ENCODE measurements at places on chromosomes 13 and 19. TPM values are rescaled to one million over a fixed set of nuclear protein-coding genes. Genes with fewer than 3 reads are reported as not detected.

Gene OSCAR
- not detected for total RNA-seq

Gene DAPK3
- 58.5 TPM for total RNA-seq

Gene TEX26
- not detected for total RNA-seq

Gene SLC1A6
- total RNA-seq = 0.37 TPM

Gene FXYD1
- total RNA-seq = not detected

Gene RGL3
- total RNA-seq = 134 TPM

Gene PRODH2
- total RNA-seq = not detected

DNA sequence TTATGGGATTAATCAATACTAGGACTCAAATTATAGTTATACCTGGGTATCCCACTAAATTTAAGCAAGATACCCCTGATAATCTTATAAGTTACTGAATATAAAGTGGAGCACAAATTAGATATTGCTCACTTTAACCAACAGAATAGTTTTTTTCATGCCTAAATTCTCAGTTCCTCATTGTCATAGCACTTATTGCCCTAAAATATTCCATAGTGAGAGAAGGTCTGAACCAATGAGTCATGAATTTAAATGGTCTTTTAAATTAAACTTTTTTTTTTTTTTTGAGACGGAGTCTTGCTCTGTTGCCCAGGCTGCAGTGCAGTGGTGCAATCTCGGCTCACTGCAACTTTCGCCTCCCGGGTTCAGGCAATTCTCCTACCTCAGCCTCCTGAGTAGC is 42.4 kb downstream of the ZNF136 start:
- no peaks in the 10 kb centered on the region for H3K27me3 ChIP-seq
- no peak for DNase-seq
- H3K27ac ChIP-seq = no peak overlapping the region
- H3K36me3 ChIP-seq = peaks cover 14% of the 10 kb centered on the region

- no peak within 1 kb of the TSS for H3K27ac ChIP-seq
- H3K36me3 ChIP-seq = no peaks in the 10 kb centered on the region
- peaks cover 39% of the 10 kb centered on the region for H3K27me3 ChIP-seq
- no peak within 1 kb of the TSS for H3K4me3 ChIP-seq
Measured at GRCh38 chr13:113157929-113158747, at the start of gene PROZ. Gene PROZ, plus strand, starts transcription at chr13:113158648. Its CDS starts 13 bp downstream, at chr13:113158661.

DNA sequence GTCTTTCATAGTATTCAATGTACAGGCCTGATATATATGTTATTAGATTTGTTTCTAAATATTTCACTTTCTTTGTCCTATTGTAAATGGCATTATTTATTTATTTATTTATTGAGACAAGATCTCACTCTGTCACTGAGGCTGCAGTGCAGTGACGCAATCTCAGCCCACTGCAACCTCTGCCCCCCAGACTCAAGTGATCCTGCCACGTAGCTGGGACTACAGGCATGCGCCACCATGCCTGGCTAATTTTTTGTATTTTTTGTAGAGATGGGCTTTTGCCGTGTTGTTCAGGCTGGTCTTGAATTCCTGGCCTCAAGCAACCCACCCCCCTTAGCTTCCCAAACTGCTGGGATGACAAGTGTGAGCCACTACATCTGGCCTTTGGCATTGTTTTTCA is 5.4 kb upstream of the GAS6 start:
- no peaks in the 10 kb centered on the region for H3K36me3 ChIP-seq
- DNase-seq = no peak
- no peak overlapping the region for H3K27ac ChIP-seq
- H3K4me3 ChIP-seq = no peak overlapping the region
- peaks cover 10% of the 10 kb centered on the region for H3K4me1 ChIP-seq

DNA sequence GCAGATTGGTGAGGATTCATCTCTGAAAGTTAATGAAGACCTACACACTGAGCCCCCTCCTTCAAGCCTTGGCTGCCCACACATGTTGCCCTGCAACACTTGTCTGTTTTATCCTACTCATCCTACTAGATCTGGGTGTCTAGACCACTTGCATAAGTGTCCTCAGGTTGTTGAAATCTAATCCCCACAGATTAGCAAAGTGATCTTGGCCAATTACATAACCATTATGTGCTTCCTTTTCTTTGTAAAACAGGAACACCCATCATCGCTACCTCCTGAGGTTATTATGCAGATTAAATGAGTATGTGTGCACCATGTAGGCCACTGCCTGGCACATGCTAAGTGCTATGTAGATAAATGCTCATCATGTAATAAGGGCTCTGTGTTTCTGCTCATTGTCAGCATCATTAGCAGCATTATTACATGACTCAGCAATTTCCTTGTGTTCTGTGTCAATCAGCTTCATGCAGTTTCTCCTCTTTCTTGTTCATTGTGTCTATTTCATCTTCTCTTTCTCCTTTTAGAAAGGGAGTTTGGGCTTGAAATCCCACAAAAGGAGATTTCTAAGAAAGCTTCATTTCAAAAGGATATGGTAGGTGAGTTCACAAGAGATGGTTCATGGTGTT is 15.1 kb downstream of the ZNF175 start:
- DNase-seq = no peak
- H3K27me3 ChIP-seq = no peaks in the 10 kb centered on the region
- no peaks in the 10 kb centered on the region for H3K4me1 ChIP-seq

DNA sequence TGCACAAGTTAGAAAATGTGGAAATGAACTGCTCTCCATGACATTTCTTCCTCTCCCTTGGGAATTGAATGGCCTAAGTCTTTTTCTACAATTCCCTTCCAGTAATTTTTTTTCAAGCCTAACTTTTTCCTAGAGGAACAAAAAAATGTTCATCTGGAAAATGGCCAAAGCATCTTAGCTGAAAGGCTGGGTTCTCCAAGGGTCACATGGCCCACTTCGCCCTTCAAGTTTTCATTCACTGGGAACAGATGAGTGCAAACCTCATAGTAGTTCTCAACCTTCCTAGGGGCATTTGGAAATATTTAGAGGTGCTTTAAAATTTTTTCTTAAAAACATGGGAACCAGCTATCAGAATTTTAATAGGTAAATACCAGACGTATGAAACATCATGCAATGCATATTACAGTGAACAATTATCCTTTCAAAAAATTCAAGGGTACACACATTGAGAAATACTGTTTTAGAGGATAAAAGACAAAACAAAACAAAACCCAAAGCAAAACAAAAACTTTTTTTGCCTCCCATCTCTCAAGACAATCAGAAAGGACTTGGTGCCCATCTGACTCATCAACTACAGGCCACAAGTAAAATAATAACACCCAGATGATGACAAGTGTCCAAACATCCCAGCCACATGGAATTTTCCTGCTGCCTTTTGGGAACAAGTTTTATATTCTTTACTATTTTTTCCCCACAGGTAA is 208.8 kb downstream of the SLITRK6 start:
- H3K27ac ChIP-seq = no peak overlapping the region
- H3K4me3 ChIP-seq = no peak overlapping the region
- H3K27me3 ChIP-seq = no peaks in the 10 kb centered on the region
- no peaks in the 10 kb centered on the region for H3K4me1 ChIP-seq
- no peak for DNase-seq
- no peaks in the 10 kb centered on the region for H3K36me3 ChIP-seq

DNA sequence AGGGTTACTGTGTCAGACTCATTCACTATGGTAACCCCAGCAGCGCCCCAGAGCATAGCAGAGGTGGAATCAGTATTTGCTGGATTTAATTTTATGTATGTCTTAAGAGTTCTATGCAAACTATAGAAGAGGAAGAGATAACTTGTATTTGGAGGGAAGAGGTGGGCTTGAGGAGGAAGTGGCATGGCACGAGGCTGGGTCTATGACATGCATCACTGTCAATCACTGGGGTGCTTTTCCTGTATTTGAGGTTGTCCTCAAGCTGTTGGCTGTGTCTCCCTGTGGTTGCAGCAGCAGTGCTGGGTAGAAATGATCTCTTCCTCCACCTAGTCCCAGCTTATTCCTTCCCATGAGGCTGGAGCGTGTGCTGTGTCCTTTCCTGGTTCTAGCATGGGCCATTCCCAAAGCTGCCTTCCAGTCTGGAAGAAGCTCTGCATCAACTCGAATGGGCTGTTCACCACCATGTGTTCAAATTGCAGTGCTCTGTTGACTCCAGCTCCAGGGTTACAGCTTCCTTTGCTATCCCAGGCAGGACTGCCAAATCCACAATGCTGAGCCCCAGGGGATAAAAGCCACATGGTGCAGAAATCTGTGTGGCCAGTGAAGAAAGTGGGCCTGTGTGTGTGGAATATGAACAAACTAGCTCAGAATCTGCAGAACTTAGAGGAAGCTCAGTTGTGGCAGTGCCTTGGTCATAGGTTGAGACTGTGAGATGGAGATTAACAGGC is 73.1 kb upstream of the MTIF3 start:
- no peak overlapping the region for H3K27ac ChIP-seq
- no peaks in the 10 kb centered on the region for H3K36me3 ChIP-seq
- H3K27me3 ChIP-seq = peaks cover 11% of the 10 kb centered on the region
- H3K4me3 ChIP-seq = no peak overlapping the region

GRCh38 chr13:36436811-36437210 is 4.5 kb downstream of the CCNA1 start:
- H3K27ac ChIP-seq = no peak overlapping the region
- peaks cover 12% of the 10 kb centered on the region for H3K4me1 ChIP-seq
- H3K27me3 ChIP-seq = peaks cover 11% of the 10 kb centered on the region
- H3K36me3 ChIP-seq = no peaks in the 10 kb centered on the region
- DNase-seq = no peak

GRCh38 chr19:35816262-35816661 is 3.6 kb upstream of the PRODH2 start:
- H3K4me3 ChIP-seq = no peak overlapping the region
- DNase-seq = no peak
- H3K4me1 ChIP-seq = peaks cover 6% of the 10 kb centered on the region
- H3K27ac ChIP-seq = no peak overlapping the region
- no peaks in the 10 kb centered on the region for H3K27me3 ChIP-seq

DNA sequence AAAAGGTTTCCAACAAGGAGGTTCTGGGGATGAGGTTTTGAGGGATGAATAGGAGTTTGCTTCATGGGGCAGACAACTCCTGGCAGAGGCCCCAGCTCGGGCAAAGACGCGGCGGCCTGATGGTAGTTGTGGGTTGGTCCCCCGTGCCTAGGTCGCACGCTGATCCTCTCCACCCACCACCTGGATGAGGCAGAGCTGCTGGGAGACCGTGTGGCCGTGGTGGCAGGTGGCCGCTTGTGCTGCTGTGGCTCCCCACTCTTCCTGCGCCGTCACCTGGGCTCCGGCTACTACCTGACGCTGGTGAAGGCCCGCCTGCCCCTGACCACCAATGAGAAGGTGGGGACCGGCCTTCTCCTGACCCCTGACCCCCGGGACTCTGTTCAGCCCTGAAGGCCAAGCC is 11.9 kb downstream of the ABCA7 start:
- no peak overlapping the region for H3K4me3 ChIP-seq
- H3K4me1 ChIP-seq = no peaks in the 10 kb centered on the region
- H3K27ac ChIP-seq = no peak overlapping the region
- no peak for DNase-seq
- no peaks in the 10 kb centered on the region for H3K27me3 ChIP-seq

DNA sequence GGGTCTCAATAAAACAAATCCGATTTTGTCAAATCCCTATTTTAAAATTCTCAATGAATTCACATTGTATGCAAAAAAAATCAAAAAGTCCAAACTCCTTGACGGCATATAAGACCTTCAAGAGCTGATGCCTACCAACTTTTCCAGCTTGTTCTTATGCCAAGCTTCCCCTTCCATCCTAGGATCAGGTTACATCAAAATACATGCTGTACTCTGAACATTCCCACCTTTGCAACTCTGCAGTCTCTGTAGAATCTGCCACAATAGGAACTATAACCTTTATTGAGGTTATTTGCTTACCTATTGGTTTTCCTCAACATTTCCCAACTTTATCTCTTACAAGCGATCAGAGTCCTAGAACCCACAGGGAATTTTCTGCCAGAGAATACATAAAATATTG is 7.9 kb downstream of the KBTBD7 start:
- no peak overlapping the region for H3K27ac ChIP-seq
- no peaks in the 10 kb centered on the region for H3K4me1 ChIP-seq
- no peak overlapping the region for H3K4me3 ChIP-seq

- no peaks in the 10 kb centered on the region for H3K27me3 ChIP-seq
- peaks cover 98% of the 10 kb centered on the region for H3K36me3 ChIP-seq
- H3K4me1 ChIP-seq = peaks cover 29% of the 10 kb centered on the region
- peak; percentile 91 for DNase-seq
- H3K4me3 ChIP-seq = no peak overlapping the region
Measured at GRCh38 chr19:11125994-11126685, 29.4 kb downstream of the SPC24 start.

- no peaks in the 10 kb centered on the region for H3K27me3 ChIP-seq
- no peak overlapping the region for H3K27ac ChIP-seq
- no peak overlapping the region for H3K4me3 ChIP-seq
- no peaks in the 10 kb centered on the region for H3K36me3 ChIP-seq
Measured at GRCh38 chr13:80070024-80070703, 270.8 kb downstream of the SPRY2 start.

- H3K27ac ChIP-seq = no peak overlapping the region
- no peaks in the 10 kb centered on the region for H3K36me3 ChIP-seq
- H3K4me3 ChIP-seq = no peak overlapping the region
- no peaks in the 10 kb centered on the region for H3K27me3 ChIP-seq
- no peak for DNase-seq
- no peaks in the 10 kb centered on the region for H3K4me1 ChIP-seq
Measured at GRCh38 chr13:42547612-42548011, 26.3 kb upstream of the TNFSF11 start.

- no peaks in the 10 kb centered on the region for H3K27me3 ChIP-seq
- no peak overlapping the region for H3K4me3 ChIP-seq
- no peak overlapping the region for H3K27ac ChIP-seq
- H3K4me1 ChIP-seq = peaks cover 12% of the 10 kb centered on the region
- peaks cover 100% of the 10 kb centered on the region for H3K36me3 ChIP-seq
- no peak for DNase-seq
Measured at GRCh38 chr19:16207063-16207462, 9.4 kb downstream of the AP1M1 start.

GRCh38 chr13:96650301-96650886 is 343.9 kb downstream of the OXGR1 start:
- no peak overlapping the region for H3K27ac ChIP-seq
- H3K36me3 ChIP-seq = no peaks in the 10 kb centered on the region
- no peak for DNase-seq
- no peaks in the 10 kb centered on the region for H3K27me3 ChIP-seq
- H3K4me1 ChIP-seq = no peaks in the 10 kb centered on the region

DNA sequence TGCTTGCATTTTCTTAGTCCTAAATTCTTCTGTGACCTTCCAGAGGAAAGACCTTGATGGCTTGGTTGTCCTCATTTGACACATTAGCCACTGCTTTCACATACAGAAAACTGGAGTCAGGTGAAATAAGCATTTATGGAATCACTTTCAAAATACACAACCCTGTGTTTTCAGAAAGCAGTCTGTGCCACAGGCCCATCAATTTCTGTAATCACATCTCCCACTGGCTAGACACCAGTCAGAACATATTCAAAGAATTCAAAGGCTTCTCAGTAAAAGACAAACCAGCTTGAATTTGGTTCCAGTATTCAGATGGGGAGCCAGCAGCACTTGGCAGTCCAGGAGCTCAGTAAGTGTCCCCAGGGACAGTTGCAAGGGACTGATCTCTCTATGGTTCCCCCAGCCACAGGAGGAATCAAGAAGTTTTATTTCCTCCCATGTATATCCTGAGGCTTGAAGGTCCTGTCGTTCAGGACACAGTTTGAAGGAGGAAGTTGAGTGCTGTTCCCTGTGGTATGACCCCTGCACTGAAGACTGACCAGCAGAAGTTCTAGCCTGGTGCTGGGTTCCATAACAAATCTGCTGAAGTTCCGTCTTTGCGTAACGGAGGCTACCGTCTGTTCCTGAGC is 214.3 kb downstream of the FOXO1 start:
- H3K27me3 ChIP-seq = no peaks in the 10 kb centered on the region
- DNase-seq = no peak
- H3K36me3 ChIP-seq = no peaks in the 10 kb centered on the region
